ENCODE measurements at places on chromosomes 16 and 17.

GRCh38 chr17:39679521-39680192 is 8.2 kb downstream of the PGAP3 start:
- DNase-seq, result no peak

DNA sequence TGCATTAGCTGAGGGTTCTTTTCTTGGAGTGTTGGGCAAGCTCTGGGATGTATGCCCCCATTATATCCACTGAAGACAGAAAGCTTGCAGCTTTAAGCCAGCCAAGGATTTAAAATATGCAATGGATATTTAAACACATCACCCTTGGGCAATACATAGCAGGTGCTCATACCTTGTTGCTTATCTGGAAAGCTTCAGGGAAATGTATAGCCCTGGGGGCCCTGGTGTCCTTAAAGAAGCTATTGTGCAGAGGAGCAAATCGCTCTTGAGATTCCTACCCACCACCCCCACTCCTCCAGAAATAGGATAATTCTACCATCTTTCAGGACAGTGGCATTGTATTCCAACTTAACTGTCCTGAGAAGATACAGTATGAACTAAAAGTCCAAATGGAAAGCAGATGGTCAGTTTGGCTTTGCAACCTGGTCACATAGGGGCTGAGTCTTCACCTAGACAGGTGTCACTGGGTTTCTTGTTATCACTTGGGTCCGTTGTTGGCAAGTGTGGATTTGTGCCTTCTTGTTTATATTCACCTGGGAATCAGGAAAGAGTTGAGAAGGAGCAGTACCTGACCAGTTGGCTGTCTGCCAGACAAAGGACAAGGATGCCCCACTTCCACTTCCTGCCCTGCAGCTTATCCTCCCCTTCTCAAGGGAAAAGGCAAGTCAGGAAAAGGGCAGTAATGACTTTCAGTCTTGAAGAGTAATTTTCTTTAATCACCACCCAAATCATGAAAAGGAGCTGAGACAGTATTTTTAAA is 3.4 kb downstream of the ANKRD40CL start:
- DNase-seq, result no peak

- no peak for DNase-seq
Observed at GRCh38 chr17:45367216-45367615, 50.4 kb upstream of the MAP3K14 start.

GRCh38 chr16:70678898-70679670 is 6.8 kb downstream of the MTSS2 start:
- DNase-seq, result no peak

DNA sequence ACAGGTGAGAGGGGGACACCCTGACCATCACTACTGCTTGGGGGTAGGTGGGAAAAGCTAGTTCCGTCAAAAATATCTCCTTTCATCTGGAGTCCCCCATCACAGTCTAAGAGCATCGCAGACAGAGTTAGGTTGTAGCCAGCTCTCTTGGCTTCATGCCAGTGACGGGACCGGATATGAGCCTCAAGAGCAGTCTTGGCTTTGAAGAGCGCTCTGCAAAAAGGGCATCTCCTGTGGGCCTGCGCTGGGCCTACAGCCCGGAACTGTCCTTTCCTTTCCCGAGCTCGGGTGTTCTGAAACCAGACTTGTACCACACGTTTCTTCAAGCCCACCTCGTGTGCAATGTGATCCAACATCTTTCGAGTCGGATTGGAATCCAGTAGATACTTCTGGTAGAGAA is 253.6 kb downstream of the ZFHX3 start:
- DNase-seq, result no peak

- no peak for DNase-seq
Observed at GRCh38 chr16:85350973-85351372, 238.7 kb upstream of the CIBAR2 start.
